ENCODE measurements at places on chromosomes 1 and 21.

- DNase-seq: no peak
These were observed 31.0 kb upstream of the IFI16 start for GRCh38 chr1:158978730-158979129.

GRCh38 chr1:117301901-117302300 is 65.3 kb upstream of the MAN1A2 start:
- no peak for DNase-seq

DNA sequence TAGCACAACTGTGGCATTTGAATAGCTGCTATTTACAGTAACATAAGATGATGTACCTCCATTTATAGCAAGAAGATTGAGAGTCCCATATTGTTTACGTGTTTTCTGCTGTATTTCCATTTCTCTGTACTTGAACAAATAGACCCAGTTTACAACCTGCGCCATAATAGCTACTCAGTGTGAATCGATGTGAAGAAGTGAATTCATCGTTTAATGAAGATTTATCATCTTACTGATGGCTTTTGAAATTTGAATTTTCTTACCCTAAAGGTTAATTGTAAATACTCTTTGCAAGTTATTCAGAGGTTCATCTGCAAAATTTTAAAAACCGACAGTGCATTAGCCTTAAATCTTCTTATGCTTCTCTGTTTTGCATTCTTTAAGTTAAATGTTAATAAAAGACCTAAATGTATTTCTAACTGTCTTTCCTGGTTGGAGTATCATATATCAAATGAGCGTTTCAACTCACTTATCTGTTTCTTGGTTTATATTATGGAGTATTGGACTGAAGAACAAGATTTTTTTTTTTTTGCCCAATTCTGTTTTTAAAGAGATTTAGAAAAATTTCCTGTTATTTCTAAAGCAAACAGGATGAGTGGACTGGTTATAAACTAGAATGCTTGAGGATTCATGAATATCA is 2.2 kb downstream of the MACO1 start:
- no peak for DNase-seq

GRCh38 chr21:29550205-29550604 is 251.5 kb downstream of the BACH1 start:
- no peak for DNase-seq

GRCh38 chr1:203860396-203861025 is 888 bp upstream of the SNRPE start:
- DNase-seq: no peak

GRCh38 chr21:37593740-37594471 is 227.3 kb downstream of the DYRK1A start:
- no peak for DNase-seq

DNA sequence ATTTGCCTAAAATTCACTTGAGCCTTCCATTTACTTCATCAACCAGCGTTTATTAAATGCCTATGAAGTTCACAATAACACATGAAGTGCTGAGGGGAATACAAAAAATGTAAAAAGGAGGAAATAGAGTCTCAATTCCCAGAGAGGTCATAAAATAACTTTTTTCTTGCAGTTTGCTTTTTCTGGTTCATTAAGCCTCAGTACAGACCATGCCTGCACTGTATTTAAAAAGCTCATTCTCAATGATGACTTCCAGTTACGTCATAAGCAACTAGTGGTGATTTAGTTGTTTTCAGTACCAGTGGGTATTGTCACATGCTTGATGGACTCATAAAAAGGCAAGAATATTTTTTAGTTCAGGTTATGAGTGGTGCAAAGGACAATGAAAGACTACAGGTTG is 160.1 kb upstream of the UBE2U start:
- DNase-seq: no peak

GRCh38 chr1:147820761-147821297 is 60.4 kb upstream of the GJA5 start:
- no peak for DNase-seq

- no peak for DNase-seq
These were observed 24.4 kb downstream of the SNAP47 start for GRCh38 chr1:227759341-227760300.

GRCh38 chr1:226363801-226364513 is 43.9 kb downstream of the PARP1 start:
- DNase-seq: no peak

DNA sequence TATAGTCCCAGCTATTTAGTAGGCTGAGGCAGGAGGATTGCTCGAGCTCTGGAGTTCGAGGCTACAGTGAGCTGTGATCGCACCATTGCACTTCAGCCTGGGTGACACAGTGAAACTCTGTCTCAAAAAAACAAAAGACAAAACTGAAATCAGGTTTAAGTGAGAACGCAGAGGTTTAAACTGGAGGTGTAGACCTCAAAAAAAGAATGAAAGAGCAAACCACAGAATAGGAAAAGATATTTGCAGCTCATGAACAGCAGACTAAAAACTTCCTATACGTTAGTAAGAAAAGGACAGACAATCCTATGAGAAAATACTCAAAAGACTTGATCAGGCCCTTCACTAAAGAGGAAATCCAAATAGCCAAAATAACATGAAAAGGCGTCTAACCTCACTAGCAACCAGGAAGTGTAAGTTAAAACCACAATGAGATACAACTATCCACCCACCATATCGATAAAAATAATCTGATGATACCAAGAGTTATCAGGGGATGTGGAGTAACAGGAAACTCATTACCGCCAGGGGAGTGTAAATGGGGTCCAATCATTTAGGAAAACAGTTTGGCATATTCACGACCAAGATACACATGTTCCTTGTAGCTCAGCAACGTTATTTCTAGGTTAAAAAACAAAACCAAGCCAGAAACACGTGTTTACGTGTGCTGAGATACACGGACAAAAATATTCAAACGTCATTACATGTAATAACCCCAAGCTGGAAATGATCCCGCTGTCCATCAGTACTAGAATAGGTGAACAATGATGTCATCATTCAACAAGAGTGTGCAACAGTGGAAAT is 9.8 kb downstream of the TNFRSF9 start:
- no peak for DNase-seq

- DNase-seq: no peak
These were observed 111.1 kb upstream of the KCNE2 start for GRCh38 chr21:34252751-34253150.

DNA sequence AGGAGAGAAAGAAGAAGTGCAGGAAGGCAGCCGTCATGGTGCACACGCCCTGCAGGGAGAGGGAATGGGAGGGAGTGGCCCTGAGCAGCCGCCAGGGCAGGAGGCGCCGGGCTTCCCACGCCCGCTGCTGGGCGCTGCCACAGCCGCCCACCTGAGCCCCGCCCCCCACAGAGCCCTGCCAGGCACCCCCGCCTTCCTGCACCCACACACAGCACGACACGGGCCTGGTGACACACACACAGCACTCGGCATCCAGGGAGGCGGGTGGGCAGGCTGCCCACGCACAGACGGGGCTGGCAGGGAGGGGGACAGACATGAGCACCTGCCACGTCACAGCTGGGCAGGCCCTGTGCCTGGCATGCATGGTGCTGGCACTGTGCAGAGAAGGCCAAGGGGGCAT is 27.5 kb downstream of the ADGRB2 start:
- DNase-seq: peak; percentile 71

DNA sequence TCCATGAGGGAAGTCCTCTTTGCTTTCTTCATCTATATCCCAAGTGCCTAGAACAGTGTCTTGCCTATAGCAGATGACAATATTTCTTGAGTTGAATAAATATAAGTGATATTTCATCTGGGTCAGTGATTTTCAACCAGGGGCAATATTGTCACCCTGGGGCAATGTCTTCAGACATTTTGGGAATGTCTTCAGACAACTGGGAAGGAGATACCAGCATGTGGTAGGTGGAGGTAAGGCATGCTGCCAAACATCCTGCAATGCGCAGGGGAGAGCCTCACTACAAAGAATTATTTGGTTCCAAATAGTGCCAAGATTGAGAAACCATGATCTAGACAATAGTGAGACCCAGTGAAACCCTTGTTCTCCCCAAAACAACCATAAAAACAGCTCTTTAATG is 54.7 kb downstream of the C1orf94 start:
- no peak for DNase-seq

DNA sequence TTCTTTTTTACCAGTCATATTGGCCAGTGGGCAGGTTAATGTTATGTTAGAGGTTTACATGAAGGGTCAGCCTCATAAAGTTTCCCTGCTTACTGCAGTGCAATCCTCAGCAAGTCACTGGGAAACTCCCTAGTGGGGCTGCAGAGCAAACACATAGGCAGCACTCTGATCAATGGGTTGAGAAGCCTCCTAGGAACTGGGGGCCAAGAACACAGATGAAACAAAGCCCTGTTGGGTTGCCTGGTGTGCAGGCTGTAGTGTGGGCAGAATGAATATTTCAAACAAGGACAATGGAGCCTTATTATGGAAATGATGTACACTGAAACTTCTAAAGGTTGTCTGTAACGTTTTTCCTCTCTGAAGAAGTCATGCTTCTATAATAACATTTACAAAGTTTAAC is 431.6 kb upstream of the PTBP2 start:
- no peak for DNase-seq

DNA sequence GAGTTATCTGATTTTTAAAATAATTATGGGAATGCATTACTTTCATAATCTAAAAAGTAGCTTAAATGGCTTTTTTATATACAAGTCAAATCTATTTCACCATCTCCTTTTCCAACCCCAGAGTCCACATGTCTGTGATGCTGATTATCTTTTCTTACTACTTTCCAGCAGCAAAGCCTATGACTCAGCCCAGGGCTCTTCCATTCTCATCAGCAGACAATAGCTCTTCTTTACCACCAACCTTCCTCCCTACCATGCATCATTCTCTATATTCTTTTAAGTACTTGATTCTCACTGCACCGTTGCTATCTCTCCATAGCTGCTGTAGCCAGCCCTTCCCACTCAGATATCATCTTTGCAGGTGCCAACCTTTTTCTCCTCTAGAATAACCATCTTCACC is 61.3 kb downstream of the OVGP1 start:
- no peak for DNase-seq

DNA sequence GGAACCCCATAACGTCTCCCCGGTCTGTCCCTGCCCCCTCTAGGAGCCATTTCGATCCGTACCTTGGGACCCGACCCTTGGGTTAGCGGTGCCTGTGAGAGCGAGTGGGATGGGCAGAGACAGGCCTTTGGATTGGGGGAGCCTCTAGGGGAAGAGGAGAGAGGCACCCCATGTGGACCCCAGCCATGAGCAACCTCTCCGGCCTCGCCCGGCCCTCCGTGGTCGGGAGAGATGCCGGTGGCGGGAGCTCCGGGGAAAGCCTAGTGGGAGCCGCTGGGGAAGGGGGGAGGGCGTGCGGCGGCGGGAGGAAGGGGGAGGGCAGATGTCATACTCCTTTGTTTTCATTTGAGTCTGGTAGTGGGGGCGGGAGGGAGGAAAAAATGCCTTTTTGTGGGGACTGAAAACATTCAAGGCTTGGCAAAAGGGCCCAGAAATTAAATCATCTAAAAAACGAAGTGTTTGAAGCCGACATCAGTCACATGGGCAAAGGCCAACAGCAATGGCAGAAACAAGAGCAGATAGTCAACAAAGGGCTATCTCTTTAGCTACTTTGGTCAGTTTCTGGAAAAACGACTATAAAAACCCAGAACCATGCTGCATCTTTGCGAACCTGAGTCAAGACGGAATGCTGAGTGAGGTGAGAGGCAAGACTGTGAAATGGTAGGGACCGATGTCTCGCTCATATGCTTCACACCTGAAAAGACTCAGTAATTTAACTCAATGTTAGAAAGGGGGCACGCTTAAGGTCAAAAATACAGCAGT is 758 bp downstream of the PTBP2 start:
- peak; percentile 53 for DNase-seq

- no peak for DNase-seq
These were observed 250.9 kb upstream of the SGIP1 start for GRCh38 chr1:66282891-66283621.

DNA sequence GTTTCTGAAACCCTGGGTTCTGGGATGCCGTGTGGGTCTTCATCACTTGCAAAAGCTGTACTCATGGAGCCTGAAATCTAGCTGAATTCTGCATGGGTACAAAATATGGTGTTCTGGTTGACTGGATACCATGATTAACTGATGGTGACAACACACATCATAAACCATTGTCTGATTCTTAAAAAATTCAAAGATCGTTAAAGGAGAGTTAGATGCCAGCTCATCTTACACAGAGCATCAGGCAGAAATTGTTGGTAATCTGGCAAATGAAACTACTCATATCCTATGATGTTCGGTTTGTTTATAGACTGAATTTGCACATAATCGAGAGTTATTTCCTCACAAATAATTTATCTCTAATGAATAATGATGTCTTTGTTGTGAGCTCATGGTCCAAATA is 218.1 kb upstream of the PKN2 start:
- no peak for DNase-seq

- no peak for DNase-seq
These were observed 77.5 kb downstream of the UCK2 start for GRCh38 chr1:165904948-165905347.

DNA sequence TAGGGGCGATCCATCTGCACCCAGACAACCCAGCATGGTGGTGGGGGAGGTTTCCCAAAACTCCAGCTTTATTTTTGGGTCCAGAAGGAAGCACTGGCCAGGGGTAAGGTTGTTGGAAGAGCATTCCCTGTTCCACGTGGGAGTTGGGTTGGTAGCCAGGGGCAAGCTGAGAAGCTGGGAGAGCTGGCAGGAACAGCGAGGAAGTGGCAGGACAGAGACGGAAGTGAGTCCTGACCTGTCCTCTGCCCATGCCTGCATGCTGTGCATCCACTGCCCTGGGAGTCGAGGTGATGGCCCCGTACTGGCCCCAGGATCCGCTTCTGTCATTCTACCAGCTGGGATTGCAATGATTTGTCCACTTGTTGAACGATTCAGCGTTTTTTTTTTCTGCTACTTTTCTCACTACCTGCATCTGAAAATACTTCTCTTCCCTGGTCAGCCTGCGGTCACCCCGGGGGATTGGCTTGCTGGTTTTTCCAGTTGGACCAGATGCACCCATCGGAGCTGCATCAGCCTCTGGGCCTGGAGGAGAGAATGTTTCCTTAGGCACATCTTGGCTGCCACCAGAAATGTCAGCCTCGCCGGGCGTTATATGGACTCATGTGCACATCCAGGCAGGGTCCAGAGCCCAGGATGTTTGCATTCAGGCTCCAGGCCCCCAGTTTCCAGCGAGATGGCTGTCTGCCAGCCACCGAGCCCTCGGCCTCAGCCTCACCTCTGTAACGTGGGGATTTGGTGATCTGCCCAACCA is 28.3 kb upstream of the TMPRSS2 start:
- DNase-seq: no peak

- DNase-seq: no peak
These were observed 19.3 kb upstream of the ACTA1 start for GRCh38 chr1:229452956-229453801.
